Peyer's patch (tissue), 4 donors: ENCODE measurements at places on chromosomes 2 and 18. TPM values are rescaled to one million over a fixed set of nuclear protein-coding genes. Genes with fewer than 3 reads are reported as not detected.

MC2R gene
- not detected for total RNA-seq

FAP gene
- total RNA-seq: not detected

MAPRE3 gene
- 4.2 TPM for total RNA-seq

UCN gene
- total RNA-seq: not detected

SULT1C4 gene
- total RNA-seq: 5.8 TPM

COLEC11 gene
- total RNA-seq: 1.1 TPM

LYG2 gene
- not detected for total RNA-seq

CDH19 gene
- 18.2 TPM for total RNA-seq

IL36G gene
- total RNA-seq: not detected

CLK1 gene
- total RNA-seq: 119 TPM

MYO1B gene
- 13.1 TPM for total RNA-seq

GRCh38 chr2:207881902-207882301 is 112.2 kb upstream of the FZD5 start:
- no peak overlapping the region for H3K27ac ChIP-seq
- H3K36me3 ChIP-seq: no peaks in the 10 kb centered on the region
- H3K27me3 ChIP-seq: no peaks in the 10 kb centered on the region
- no peak for DNase-seq
- H3K4me1 ChIP-seq: peaks cover 7% of the 10 kb centered on the region
- H3K4me3 ChIP-seq: no peak overlapping the region

DNA sequence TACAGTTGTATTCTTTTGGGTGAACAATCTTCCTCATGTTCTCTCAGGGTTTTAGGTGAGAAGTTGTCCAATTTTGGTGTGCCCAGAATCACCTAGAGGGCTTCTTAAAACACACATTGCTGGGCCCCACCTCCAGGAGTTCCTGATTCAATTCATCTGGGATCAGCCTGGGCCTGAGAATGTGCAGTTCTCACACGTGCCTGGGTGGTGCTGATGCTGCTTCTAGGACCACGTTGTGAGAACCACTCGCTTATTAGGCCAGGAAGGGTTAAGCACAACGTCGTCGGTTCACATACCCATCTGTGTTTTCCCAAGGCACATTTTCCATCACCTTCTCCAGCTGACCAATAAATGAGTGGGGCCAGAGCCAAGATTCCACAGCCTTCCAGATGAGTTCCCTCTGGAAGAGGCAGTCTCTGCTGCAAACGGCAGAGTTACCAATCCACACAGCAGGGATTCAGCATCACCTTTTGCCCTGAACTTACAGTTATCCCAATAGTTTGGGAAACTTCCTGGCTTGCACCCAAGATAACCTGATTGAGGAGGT is 277.7 kb upstream of the HNRNPA3 start:
- no peak overlapping the region for H3K4me3 ChIP-seq
- DNase-seq: no peak
- no peaks in the 10 kb centered on the region for H3K27me3 ChIP-seq
- no peaks in the 10 kb centered on the region for H3K4me1 ChIP-seq

DNA sequence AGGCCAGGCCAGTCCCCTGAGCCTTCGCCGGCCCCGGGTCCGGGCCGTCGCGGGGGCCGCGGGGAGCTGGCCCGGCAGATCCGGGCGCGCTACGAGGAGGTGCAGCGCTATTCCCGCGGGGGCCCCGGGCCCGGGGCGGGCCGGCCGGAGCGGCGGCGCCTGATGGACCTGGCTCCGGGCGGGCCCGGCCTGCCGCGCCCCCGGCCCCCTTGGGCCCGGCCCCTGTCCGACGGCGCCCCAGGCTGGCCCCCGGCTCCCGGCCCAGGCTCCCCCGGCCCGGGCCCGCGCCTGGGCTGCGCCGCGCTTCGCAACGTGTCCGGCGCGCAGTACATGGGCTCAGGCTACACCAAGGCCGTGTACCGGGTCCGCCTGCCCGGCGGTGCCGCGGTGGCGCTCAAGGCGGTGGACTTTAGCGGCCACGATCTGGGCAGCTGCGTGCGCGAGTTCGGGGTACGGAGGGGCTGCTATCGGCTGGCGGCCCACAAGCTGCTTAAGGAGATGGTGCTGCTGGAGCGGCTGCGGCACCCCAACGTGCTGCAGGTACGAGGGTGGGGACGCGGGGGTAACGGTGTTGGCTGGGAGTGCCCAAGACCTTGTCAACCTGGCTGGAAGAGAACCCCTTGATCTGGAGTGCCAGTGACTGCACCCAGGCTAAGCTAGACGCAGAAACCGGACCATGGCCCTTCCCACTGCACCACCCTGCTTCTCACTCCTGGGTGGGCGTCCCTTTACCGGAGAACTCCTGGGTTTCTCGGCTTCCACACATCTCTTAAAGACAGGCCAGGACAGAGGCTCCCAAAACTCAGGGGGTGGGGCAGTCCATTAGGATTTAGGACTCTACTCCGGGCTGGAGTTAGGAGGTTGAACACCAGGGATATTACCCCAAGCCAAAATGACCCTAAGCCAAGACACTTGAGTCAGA is 739 bp downstream of the PKDCC start:
- H3K27me3 ChIP-seq: no peaks in the 10 kb centered on the region
- peak overlapping the region; percentile 93 for H3K4me3 ChIP-seq
- no peaks in the 10 kb centered on the region for H3K4me1 ChIP-seq
- DNase-seq: peak; percentile 69

GRCh38 chr2:144644549-144644948 is 124.6 kb upstream of the ZEB2 start:
- H3K4me1 ChIP-seq: no peaks in the 10 kb centered on the region
- no peaks in the 10 kb centered on the region for H3K27me3 ChIP-seq
- no peak overlapping the region for H3K27ac ChIP-seq
- DNase-seq: no peak

DNA sequence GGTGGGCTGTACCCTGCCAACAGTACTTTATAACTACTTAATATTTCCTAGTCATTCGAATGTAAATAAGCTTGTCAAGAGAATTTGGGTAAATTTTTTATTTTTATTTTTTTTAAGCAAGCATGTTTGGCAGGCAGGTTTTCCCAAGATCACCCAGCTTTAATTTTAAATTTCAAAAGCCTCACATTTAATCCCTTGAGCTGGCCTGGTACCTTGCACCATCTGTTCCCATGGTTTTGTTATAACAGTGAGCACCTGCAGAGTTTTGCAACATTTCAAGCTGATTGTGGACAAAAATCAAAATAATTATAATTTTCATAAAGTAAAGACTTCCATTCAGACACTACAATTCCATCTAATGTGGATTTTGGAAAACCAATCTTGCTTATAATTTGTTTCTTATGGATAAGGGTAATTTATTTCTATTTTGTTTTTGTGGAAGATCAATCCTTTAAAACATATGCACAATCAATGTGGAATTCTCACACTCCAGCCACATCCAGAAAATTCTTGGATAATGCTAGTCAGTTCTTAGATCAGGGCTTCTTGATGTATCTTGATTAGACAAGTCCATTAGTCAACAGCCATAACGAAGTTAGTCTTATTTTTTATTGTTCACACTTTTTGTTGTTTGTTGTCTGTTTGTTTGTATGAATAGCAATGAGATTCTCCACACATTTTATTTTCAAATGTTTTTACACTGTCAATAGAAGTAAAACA is 689.3 kb downstream of the NR4A2 start:
- H3K4me3 ChIP-seq: no peak overlapping the region
- no peaks in the 10 kb centered on the region for H3K4me1 ChIP-seq
- H3K27me3 ChIP-seq: no peaks in the 10 kb centered on the region
- DNase-seq: no peak
- H3K27ac ChIP-seq: no peak overlapping the region
- H3K36me3 ChIP-seq: no peaks in the 10 kb centered on the region

DNA sequence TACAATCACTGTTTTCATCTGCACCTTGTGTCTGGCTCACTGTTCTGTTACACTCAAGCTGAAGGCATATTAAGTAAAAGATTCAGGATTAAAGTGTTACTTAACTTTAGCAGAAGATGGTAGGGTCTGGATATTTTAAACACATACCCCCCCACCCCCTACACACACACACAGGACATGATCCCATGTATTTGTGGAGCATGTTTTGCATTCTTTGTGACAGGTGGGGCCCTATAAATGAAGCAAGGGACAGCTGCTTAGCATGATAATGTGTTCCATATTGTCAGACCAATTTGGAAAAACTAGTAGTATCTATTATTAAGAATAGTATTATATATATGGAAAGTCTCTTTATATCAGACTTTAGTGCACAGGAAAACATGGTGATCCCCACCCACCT is 335.2 kb upstream of the TNP1 start:
- DNase-seq: no peak
- no peaks in the 10 kb centered on the region for H3K36me3 ChIP-seq
- H3K4me1 ChIP-seq: no peaks in the 10 kb centered on the region
- H3K4me3 ChIP-seq: no peak overlapping the region

- H3K27me3 ChIP-seq: no peaks in the 10 kb centered on the region
- H3K36me3 ChIP-seq: no peaks in the 10 kb centered on the region
- H3K4me3 ChIP-seq: no peak overlapping the region
Observed at GRCh38 chr2:67840460-67841068, 222.2 kb downstream of the C1D start.

DNA sequence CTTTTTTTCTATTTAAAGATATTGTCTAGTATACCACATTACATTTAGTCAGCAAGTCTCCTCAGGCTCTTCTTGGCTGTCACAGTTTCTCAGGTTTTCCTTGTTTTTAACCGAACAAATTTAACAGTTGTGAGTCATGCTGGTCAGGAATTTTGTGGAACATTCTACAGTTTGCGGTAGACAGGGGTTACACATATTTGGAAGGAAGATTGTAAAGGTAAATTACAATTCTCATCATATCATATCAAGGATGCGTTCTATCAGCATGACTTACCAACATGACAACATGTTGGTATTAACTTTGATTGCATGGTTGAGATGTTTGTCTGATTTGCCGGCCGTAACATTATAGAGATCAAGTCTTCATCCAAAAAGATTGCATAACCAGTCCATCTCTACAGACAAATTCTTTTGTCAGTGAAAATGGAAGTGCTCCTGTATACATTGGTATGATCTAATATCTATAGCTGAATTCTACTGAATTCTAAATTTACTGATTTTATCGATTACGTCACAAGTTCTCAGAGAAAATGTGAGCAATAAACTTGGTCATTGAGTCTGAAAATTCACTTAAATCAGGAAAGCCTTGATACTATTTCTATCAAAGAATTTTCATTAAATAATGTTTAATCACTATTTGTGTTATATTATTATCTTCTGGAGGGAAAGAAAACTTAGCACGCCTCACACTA is 664.4 kb upstream of the SLC8A1 start:
- H3K27me3 ChIP-seq: no peaks in the 10 kb centered on the region
- no peak for DNase-seq
- H3K36me3 ChIP-seq: no peaks in the 10 kb centered on the region
- no peak overlapping the region for H3K4me3 ChIP-seq

DNA sequence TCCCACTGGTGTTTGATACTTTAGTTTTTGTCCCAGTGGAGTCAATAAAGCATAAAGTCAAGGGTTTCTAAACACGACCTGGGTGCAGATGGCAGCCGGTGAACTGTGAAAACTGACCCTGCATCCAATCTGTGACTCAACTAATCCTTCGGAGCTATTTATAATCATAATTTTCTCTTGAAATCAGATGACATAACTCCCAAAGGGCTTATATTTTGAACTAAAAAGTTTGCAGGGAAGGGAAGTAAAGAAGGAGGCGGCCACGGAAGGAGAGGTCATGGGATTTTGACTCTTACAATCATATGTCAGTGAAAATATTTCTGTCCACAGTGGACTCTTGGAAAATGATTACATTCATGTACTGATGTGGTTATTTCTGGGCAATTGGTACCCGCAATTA is 178.5 kb downstream of the PDE1A start:
- H3K4me3 ChIP-seq: no peak overlapping the region
- H3K27me3 ChIP-seq: no peaks in the 10 kb centered on the region
- no peaks in the 10 kb centered on the region for H3K4me1 ChIP-seq
- no peaks in the 10 kb centered on the region for H3K36me3 ChIP-seq
- no peak overlapping the region for H3K27ac ChIP-seq

- DNase-seq: no peak
- H3K36me3 ChIP-seq: no peaks in the 10 kb centered on the region
- H3K27me3 ChIP-seq: no peaks in the 10 kb centered on the region
Observed at GRCh38 chr2:173630425-173631126, 275.9 kb downstream of the CDCA7 start.

DNA sequence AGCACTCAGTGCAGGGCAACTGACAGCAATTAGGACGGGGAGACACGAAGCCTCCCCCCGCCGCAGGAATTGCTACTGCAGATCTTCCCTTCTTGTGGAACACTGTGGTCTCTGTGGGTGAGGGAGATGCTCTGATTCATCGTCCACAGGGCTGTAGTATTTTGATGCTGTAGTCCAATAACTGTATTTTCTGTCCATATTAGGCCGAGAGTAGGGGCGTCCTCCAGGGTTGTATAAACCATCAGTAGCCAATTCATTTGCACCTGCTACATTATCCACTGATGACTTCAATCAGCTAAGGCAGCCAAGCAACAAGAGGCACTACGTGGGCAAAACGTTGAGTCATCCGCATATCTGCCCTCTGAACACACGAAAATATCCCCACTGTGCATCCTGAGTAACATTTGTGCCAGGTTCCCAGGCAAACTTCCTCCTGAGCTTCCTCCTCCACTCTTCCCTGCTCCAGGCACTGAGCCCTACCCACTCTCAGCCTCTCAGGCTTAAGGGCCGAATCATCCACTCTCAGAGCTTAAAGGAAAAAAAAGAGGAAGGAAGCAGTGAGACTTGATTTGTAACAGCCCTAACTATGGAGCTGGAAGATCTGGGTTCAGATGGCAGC is 62.1 kb downstream of the LBH start:
- H3K4me3 ChIP-seq: no peak overlapping the region
- peaks cover 9% of the 10 kb centered on the region for H3K4me1 ChIP-seq
- no peaks in the 10 kb centered on the region for H3K27me3 ChIP-seq
- H3K36me3 ChIP-seq: no peaks in the 10 kb centered on the region

DNA sequence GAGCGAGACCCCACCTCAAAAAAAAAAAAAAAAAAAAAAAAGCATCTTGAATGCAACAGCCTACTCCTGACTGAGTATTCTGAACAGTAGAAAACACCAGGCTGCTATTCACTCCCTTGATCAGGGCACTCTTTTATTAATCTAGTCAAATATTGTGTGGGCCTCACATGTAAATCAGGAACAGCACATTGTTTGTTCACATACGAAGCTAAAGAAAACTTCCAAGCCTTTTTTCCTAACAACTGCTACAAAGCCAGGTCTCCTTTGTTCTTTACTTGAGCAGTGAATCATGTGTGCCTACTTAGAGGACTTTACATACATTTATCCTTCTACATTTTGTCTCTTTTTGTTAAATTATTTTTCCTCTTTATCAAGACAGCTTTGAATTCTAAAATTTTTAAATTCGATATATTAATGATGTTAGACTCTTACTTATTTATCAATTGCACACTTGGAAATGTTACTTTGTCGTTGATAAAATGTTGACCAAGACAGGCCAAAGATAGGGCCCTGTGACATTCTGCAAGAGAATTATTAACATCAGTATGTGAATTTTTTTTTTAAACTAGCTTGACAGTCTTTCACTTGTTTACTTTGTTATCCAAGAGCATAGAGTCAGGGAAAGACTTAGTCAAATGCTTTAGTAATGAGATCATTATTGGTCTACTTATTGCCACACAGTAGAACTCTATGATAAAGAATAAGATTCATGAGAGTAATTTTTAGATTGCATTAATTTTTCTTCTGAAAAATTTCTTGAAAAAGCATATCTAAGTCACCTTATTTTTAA is 13.2 kb downstream of the SPATS2L start:
- no peaks in the 10 kb centered on the region for H3K36me3 ChIP-seq
- no peak for DNase-seq
- H3K4me1 ChIP-seq: no peaks in the 10 kb centered on the region
- no peak overlapping the region for H3K27ac ChIP-seq
